Fibroblast of mammary gland (primary cell): ENCODE measurements at places on chromosomes 3 and 15.

- DNase-seq, result no peak
Observed at GRCh38 chr3:4698125-4698821, 205.1 kb downstream of the ITPR1 start.

- no peak for DNase-seq
Observed at GRCh38 chr15:59703979-59704796, 15.1 kb upstream of the BNIP2 start.

DNA sequence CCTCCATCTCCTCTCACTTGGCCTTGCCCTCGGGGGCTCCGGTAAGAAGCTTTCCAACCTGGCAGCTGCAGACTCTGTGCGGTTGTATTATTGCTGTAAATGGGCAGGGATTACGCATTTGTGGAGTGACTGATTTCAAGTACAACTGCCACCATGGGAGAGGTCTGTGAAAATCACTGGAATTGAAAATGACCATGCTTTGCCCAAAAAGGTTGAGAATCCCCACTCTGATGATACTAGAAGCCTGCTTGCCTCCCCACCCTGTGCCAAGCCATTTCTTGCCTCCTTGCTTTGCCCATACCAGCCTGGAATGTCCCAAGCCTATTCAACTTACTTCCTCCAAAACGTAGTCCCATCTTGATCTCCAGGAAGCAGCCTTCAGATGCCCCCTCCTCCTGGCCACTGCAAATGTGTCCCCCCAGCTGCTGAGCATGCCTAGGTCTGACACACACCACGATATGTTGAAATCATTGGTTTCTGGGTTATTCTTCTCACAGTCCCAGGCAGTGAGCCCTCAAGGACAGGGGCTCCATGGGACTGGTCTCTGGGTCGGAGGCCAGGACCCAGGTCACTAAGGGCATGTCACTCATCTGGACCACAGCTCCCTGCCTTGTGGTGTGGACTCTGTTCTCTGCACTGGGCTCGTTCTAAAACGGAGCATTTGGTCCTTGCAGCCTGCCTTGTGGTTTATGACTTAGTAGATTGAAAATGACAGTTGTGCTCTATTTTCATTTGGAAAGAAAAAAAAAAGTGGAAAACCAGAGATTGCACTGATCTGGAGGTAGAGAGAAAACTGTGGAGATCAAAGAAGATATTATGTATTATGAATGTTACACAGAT is 42.9 kb downstream of the SMAD3 start:
- DNase-seq, result peak; percentile 75

DNA sequence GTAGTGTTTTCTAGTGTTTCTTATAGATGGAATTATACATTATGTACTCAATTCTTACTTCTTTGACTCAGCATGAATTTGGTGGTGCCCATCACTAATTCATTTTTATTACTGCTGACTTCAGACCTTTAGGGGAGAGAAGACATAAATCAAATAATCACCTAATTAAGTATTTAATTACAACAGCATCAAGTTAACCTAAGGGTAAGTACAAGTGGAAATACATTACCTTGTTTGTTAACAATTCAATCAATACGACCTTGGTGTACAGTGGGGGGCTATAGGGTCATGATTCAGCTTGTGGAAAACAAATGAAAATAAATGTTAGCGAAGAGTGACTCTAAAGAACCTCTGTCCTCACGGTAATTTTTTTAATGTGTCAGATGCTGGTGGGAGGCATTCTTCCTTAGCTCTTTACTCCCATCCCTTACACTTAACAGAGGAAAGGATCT is 538 bp upstream of the CAPN7 start:
- DNase-seq, result no peak

DNA sequence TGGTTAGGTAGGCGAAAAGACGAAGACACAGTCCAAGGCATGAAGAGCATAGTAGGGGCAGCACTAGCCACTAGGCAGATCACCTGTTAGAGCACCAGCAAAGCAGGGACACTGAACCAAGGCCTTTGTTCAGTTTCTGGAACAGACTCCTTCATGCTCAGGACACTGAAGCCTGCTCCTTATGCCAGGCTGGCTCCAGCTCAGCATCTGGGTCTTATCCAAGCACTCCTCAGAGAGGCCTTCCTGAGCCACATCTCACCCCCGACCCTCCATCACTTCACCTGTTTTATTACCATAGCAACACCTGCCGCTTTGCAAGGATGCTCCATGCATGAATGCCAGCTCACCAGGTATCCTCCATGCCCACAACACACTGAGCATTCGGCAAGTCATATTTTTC is 206.3 kb upstream of the CHRNA7 start:
- no peak for DNase-seq

GRCh38 chr15:35721751-35722150 is 175.8 kb upstream of the DPH6 start:
- no peak for DNase-seq

DNA sequence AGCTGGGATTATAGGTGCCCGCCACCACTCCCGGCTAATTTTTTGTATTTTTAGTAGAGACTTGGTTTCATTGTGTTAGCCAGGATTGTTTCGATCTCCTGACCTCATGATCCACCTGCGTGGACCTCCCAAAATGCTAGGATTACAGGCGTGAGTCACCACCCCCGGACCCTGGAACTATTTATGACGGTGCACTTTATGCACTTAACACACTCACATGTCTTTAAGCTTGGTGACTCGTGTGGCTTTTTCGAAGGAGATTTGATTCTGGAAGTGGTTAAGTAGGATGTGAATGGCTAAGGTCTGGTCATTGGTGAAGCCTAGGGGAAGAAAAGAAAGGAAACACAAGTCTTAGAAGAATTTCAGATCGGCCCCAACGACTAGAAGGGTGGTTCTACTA is 20.3 kb downstream of the BBS4 start:
- peak; percentile 68 for DNase-seq

GRCh38 chr15:70057931-70058641 is 39.6 kb downstream of the TLE3 start:
- no peak for DNase-seq

- no peak for DNase-seq
Observed at GRCh38 chr3:42803414-42804105, 730 bp downstream of the HIGD1A start.

- no peak for DNase-seq
Observed at GRCh38 chr3:48397767-48398681, 26.0 kb downstream of the FBXW12 start.

DNA sequence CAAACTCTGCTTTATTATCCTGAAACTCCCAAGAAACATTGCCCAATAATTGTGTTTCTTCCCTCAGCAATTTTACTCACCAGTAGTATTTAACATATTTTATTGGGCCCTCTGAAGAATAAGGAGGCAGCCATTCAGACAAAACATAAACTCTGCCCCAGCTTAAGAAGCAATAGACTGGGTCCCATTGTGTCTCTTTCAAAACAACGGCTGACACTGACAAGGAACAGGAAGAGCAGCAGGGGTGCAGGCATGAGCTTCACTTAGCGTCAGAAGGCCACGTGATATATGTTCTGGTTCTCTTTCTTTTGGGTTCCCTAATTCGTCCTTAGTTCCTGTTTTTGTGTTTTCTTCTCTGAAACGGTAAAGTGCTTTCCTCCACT is 242.3 kb downstream of the FHIT start:
- no peak for DNase-seq

GRCh38 chr3:149186219-149186618 is 35.4 kb downstream of the CP start:
- no peak for DNase-seq

- peak; percentile 80 for DNase-seq
Observed at GRCh38 chr3:52848617-52849016, 13.8 kb upstream of the MUSTN1 start.

- no peak for DNase-seq
Observed at GRCh38 chr3:123341-123740, 73.2 kb upstream of the CHL1 start.

DNA sequence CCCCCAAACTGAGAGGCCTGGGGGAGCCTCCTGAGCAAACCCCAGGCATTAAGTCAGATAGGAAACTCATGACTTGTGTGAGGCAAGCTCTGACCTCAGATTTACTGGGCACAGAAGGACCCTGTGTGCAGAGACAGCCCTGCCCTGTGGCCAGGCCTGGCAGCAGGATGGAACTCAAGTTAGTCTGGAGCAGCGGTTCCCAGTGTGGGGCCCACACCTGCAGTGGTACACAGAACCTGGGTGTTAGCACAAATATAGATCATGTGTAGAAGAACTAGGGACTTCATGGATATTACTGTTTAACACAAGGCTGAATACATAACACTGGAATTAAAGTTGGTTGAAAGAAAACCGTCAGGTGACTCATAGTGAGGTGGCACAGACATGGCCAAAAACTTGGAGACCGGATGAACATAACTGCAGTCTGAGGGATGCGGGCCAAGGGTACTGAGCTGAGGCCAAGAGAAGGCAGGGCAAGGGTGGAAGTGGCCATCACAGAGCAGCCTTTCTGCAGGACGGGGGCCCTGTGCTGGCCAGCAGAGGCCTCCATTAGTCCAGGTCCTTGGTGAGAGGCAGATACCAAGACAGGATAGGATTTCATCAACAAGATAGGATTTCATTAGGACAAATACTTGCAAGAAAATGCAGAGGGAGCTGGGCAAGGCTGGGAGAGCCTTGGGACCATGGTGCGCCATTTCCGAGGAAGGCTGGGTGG is 40.9 kb downstream of the IRAK2 start:
- peak; percentile 97 for DNase-seq

DNA sequence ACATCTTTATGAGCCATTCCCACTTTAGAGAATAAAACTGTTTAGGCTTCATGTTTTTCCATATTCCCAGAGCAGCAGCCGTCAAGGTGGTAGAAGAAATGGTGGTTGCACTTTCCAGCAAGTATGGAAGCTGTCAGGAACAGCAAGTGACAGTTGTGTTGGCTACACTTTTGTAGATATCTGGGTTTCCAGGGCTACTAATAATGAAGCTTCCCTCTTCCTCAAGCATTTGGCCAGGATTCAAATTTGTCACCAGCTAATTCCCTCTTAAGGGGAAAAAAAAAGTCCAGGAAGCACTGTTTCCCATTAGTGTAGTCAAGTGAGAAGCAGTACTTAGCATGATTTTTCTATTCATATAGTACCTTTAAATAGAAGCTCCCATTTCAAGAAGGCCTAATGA is 252.8 kb downstream of the IGSF11 start:
- DNase-seq, result no peak

DNA sequence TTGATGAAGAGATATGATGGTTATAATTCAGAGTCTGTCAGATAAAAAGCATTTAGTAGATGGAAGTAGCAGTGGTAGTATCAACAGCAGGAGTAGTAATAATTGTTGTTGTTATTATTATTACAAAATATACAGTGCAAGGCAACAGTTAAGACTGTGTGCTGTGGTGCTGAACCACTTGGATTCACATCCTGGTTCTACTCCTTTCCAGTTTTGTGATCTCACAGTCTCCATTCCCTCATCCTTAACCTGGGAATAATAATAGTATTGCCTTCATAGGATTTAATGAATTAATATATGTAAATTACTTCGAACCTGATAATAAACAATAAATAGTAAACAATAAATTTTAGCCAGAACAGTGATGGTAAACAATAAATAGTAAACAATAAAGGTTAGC is 37.1 kb upstream of the TSC22D2 start:
- DNase-seq, result no peak

DNA sequence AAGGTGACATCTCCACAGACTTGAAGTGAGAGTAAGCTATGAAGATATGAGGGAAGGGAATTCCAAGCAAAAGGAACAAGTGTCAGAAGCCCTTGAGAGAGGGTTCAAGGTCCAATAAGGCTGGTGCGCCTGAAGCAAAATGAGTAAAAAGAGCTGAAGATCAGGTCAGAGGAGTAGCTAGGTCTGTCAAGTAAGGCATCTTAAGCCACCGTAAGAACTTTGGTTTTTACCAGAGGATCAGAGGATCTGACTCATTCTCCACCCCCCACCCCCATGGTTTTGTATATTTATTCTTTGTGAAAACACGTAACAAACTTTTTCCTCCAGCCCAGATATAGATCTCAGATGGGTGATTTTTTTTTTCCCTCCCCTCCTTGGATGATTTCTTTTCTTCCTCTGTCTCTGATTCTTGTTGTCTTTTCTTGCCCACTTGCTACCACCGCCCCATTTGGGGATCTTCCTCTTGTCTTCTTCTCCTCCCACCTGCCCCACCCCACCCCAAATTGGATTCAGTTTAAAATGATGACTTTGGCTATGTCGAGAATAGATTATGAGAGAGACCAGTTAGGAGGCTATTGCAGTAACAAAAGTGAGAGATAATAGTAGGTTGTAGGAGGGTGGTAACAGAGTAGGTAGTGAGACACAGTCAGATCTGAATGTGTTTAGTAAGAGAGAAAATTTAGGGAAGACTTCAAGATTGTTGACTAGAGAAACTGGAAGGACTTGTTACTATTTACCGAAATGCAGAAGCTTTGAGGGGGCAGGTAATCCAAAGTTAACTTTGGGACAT is 6.1 kb downstream of the TRMT10C start:
- peak; percentile 6 for DNase-seq

- no peak for DNase-seq
Observed at GRCh38 chr15:27955087-27955486, 144.0 kb downstream of the OCA2 start.

DNA sequence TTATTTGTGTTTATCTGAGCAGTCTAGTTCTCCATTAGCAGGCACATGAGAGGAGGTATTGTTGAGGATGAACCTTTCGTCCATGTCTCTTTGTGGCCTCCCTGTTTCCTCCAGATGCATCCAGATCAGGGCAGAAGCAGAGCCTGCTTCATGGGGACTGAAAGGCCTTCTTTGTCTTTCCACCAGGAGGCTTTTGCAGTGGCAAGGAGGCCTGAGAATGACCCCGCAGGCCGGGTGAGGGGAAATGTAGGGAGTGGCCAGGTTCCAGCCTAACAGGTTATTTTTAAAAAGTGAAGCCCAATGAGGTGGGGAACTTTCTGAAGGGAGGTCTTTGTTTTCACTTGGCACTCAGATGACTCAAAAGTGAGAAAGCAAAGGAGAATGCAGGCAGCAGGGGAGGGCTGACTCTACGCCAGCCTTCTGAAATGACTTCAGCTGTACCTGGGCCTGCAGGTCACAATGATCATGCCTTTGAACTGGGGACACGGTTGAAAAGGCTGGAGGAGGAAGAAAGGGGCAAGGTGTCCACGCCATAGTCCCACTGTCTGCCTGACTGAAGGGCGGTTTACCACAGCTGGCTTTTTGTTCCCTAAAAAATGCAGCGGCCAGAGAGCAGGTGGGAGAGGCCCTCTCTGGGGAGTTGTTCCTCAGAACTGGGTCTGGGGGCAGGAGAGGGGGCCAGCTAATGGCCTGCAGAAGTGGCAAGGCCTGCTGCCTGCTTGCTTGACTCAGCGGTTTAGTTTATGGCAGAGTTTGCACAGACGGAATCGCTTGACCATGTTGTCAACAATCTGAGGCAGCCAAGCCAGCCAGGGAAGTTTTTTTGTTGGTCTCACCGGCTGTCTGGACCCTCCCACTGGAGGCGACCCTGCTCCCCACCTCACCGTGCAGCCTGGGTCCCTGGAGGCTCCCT is 28.7 kb downstream of the CMTM7 start:
- no peak for DNase-seq

DNA sequence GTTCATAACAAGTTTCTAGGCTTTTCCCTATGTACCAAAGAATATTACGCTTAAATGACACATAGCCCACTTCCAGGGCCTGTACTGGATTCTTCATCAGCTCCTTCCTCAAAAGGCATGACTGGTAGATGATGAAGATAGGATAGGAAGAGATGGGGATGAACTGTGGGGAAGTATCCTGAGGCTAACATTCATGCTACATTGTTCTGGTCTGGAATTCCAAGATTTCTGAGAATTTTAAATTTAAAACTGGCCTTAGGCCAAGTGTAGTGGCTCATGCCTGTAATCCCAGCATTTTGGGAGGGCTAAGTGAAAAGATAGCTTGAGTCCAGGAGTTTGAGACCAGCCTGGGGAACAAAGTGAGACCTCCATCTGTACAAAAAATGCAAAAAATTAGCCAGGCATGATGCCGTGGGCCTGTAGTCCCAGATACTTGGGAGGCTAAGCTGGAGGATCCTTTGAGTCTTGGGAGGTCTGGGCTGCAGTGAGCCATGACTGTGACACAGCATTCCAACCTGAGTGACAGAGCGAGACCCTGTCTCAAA is 160.1 kb upstream of the PLAAT1 start:
- no peak for DNase-seq
